ENCODE measurements at places on chromosomes 2 and 18.

- DNase-seq = no peak
- H3K27me3 ChIP-seq = no peaks in the 10 kb centered on the region
- no peak overlapping the region for H3K27ac ChIP-seq
- H3K4me1 ChIP-seq = peaks cover 31% of the 10 kb centered on the region
Measured at GRCh38 chr2:200320344-200320743, 13.9 kb downstream of the SPATS2L start.

GRCh38 chr2:78592491-78592890, 433.0 kb upstream of the REG3G start:
- H3K27me3 ChIP-seq = no peaks in the 10 kb centered on the region
- no peaks in the 10 kb centered on the region for H3K36me3 ChIP-seq
- no peaks in the 10 kb centered on the region for H3K4me1 ChIP-seq
- H3K27ac ChIP-seq = no peak overlapping the region

DNA sequence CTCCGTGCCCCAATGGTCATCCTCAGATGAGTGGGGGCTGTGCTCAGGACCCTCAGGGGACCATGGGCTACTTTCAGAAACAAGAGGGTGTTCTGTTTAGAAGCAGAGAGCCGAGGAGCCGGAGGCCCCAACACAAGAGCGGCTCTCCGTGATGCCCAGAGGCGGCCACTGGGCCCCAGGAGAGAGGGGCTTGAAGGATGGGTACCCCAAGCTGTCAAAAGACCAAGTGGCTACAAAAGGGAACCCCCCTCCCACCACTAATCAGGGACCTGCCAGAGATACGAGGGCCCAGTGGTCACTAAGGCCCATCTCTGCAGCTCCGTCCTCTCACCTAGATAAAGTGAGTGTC, 93.6 kb downstream of the HDAC4 start:
- H3K27me3 ChIP-seq = peaks cover 14% of the 10 kb centered on the region
- no peak overlapping the region for H3K4me3 ChIP-seq
- no peak for DNase-seq
- H3K27ac ChIP-seq = no peak overlapping the region
- peaks cover 38% of the 10 kb centered on the region for H3K4me1 ChIP-seq

GRCh38 chr2:41321351-41321750, 726.5 kb upstream of the PKDCC start:
- H3K36me3 ChIP-seq = no peaks in the 10 kb centered on the region
- no peaks in the 10 kb centered on the region for H3K27me3 ChIP-seq
- no peak for DNase-seq

GRCh38 chr2:60998628-60999545, 18.6 kb upstream of the PEX13 start:
- H3K36me3 ChIP-seq = peaks cover 2% of the 10 kb centered on the region
- H3K4me1 ChIP-seq = no peaks in the 10 kb centered on the region
- no peak overlapping the region for H3K27ac ChIP-seq
- no peaks in the 10 kb centered on the region for H3K27me3 ChIP-seq
- no peak overlapping the region for H3K4me3 ChIP-seq

- H3K4me3 ChIP-seq = no peak overlapping the region
- no peak overlapping the region for H3K27ac ChIP-seq
- peaks cover 5% of the 10 kb centered on the region for H3K4me1 ChIP-seq
Measured at GRCh38 chr2:62568983-62569837, 63.2 kb upstream of the TMEM17 start.

DNA sequence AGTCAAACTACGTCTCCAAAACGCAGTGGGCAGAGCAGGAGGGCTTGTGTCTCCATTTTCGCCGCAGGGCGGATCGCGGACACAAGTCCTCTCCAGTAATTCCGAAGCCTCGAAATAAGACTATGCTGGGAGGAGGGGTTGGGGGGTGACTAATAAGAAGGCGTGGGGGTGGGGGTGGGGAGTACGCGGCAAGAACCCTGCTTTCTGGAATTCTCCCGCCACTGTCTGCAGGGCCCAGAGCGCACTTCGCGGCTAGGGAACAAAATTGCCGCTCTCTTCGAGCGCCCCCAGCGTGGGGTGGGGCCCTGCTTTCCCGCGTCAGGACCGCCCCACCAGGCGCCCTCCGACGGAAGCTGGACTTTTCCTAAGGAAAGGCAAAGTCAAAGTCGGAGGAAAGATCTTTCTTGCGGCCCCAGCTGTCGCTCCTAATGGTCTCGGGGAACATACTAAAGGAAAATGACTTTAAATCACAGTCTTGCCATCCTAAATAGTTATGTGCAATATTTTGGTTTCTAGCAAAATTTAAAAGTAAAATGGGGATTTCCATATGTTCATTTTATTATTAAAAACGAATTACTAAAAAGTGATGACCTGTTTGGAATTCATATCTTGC, 11.9 kb downstream of the NR4A2 start:
- peaks cover 35% of the 10 kb centered on the region for H3K4me1 ChIP-seq
- peak; percentile 23 for DNase-seq
- peaks cover 74% of the 10 kb centered on the region for H3K27me3 ChIP-seq
- H3K36me3 ChIP-seq = peaks cover 4% of the 10 kb centered on the region
- H3K27ac ChIP-seq = no peak overlapping the region

GRCh38 chr2:38440655-38441054, 63.6 kb upstream of the ATL2 start:
- no peak overlapping the region for H3K4me3 ChIP-seq
- H3K4me1 ChIP-seq = peaks cover 19% of the 10 kb centered on the region
- DNase-seq = no peak
- H3K36me3 ChIP-seq = no peaks in the 10 kb centered on the region

DNA sequence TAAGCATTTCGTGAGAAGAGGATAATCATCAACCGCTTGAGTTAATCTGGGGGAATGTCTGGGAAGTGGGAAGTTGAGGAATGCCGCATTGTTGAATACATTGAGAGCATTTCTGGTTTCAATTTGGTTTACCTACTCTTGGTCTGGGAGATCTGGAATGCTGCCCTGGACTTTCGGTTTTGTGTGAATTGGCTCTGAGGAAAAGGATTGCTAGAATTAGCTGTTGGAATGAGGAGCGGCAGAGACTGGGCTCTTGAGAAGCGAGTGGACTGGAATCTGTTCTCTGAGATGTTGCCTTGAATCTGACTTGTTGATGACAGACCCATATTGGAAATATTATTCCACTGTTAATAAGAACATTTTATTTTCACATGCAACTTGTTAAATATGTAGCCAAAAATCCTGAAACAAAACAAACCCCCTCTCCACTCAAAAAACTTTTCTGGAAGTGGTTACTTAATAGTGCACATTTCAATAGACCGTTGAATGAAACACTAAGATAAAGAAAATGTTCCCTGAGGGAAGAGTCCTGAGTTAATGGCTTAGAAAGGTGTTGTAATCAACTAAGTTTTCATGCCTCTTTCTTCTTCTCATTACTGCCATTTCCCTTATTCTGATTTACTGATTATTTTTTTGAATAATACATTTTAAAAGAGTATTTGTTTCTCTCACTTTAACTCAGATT, 50.8 kb downstream of the PTPRM start:
- no peaks in the 10 kb centered on the region for H3K4me1 ChIP-seq
- no peak overlapping the region for H3K4me3 ChIP-seq
- H3K27me3 ChIP-seq = no peaks in the 10 kb centered on the region
- no peaks in the 10 kb centered on the region for H3K36me3 ChIP-seq

DNA sequence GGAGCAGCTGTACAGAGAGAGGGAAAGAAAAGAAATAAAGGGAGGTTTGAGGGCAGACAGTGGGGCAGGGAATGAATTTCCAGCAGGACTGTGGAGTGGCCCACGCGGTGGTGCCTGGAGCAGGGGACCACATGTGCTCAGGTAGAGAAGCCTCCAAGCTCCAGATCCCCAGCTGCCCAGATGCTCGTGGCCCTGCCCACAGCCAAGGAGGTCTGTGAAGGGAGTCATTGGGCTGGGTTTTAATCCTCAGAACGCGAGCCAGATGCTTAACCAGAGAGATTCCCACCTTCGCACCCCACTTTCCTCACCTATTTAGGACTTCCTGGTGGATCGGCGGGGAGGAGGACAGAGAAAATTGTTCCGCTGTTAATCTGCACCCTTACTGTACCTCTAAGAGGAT, 369.4 kb downstream of the PARD3B start:
- DNase-seq = no peak
- no peaks in the 10 kb centered on the region for H3K4me1 ChIP-seq
- no peak overlapping the region for H3K4me3 ChIP-seq
- no peak overlapping the region for H3K27ac ChIP-seq

DNA sequence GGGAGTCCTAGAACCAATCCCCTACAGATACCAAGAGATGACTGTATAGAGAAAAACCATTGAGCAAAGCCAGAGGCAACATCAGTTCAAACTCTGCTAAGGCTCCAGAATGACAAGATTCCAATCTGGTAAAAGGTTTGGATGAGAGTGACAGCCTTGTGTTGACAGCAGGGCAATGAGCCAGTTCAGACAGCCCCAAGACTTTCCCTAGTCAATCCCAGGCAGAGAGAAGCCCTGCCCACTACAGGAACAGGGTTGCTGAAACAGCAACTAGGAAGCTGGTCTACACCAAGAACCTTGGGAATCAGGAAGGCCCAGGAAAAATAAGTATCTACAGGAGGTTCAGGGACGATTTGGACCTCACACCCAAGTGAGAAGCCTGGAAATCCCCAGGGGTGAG, 3.3 kb downstream of the PSTPIP2 start:
- peak overlapping the region; percentile 51 for H3K4me3 ChIP-seq
- H3K27ac ChIP-seq = peak overlapping the region; percentile 26
- peaks cover 46% of the 10 kb centered on the region for H3K4me1 ChIP-seq
- no peak for DNase-seq

DNA sequence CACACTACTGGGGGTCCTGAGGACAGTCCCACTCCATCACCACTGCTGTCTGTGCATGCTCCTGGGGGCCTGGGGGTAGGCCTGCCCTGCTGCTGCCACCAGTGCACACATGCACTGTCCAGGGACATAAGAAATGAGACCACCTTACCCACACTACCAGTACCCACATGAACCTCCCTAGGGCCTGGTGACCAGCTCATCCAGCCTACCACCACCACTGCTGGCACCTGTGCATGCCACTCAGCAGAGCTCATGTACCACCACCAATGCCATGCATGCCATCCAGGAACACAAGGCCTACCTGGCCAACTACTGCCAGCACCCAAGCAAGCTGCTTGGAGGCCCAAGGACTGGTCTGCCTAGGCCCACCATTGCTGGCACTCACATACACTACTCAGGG, 112.8 kb downstream of the BARD1 start:
- H3K27ac ChIP-seq = no peak overlapping the region
- no peak overlapping the region for H3K4me3 ChIP-seq
- no peaks in the 10 kb centered on the region for H3K27me3 ChIP-seq
- no peak for DNase-seq
- H3K36me3 ChIP-seq = peaks cover 1% of the 10 kb centered on the region
- no peaks in the 10 kb centered on the region for H3K4me1 ChIP-seq

GRCh38 chr18:3663870-3664512, 214.0 kb downstream of the TGIF1 start:
- H3K36me3 ChIP-seq = peaks cover 10% of the 10 kb centered on the region
- DNase-seq = no peak
- H3K27ac ChIP-seq = no peak overlapping the region
- H3K4me3 ChIP-seq = no peak overlapping the region

DNA sequence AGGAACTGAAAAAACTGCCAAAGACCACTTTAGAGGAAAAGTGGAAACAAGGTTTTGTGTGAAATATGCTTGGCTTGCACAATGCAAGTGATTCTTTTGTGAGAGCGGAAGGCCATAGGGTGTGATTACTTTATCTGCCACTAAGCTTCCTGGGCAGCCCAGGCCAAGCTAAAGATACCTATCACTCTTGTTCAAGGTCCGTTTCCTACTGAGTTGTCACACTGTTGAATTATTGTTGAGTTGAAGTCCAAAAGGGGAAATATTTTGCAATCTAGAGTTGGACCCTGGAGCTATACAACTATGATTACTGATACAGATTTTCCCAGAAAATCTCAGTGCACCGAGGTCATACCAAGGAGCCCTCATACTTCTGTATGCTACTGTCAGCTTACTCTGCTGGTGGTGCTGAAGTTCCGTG, 72.7 kb upstream of the CTAGE1 start:
- DNase-seq = no peak
- no peak overlapping the region for H3K27ac ChIP-seq
- no peaks in the 10 kb centered on the region for H3K36me3 ChIP-seq
- H3K4me1 ChIP-seq = no peaks in the 10 kb centered on the region
- H3K27me3 ChIP-seq = no peaks in the 10 kb centered on the region

- H3K36me3 ChIP-seq = peaks cover 8% of the 10 kb centered on the region
- no peak for DNase-seq
- H3K4me3 ChIP-seq = peak overlapping the region; percentile 75
- H3K27ac ChIP-seq = peak overlapping the region; percentile 72
- H3K4me1 ChIP-seq = peaks cover 100% of the 10 kb centered on the region
- H3K27me3 ChIP-seq = no peaks in the 10 kb centered on the region
Measured at GRCh38 chr2:54601339-54601738, 122.1 kb upstream of the EML6 start.

DNA sequence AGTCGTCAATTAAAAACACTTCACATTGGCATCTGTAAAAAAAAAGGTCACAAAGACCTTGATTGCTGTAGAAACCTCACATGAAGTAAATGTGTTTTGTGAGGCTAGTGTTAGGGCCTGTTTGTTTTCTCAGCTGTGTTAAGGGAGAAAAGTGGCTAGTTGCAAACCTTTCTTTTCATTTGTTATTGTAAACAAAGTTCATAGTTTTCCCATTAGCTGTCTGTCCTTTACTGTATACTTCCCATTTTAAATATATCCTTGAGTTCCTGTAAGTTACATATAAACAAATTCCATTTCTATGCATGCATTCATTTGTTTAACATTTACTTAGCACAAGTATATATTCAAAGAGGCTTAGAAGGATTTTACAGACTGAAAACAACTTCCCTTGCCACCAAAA, 1250.2 kb downstream of the LRP1B start:
- H3K27me3 ChIP-seq = no peaks in the 10 kb centered on the region
- H3K27ac ChIP-seq = no peak overlapping the region
- no peaks in the 10 kb centered on the region for H3K4me1 ChIP-seq
- DNase-seq = no peak

- H3K27me3 ChIP-seq = peaks cover 24% of the 10 kb centered on the region
- no peak overlapping the region for H3K27ac ChIP-seq
- no peaks in the 10 kb centered on the region for H3K36me3 ChIP-seq
- no peaks in the 10 kb centered on the region for H3K4me1 ChIP-seq
- no peak for DNase-seq
Measured at GRCh38 chr2:47964722-47965434, 58.6 kb upstream of the FBXO11 start.

DNA sequence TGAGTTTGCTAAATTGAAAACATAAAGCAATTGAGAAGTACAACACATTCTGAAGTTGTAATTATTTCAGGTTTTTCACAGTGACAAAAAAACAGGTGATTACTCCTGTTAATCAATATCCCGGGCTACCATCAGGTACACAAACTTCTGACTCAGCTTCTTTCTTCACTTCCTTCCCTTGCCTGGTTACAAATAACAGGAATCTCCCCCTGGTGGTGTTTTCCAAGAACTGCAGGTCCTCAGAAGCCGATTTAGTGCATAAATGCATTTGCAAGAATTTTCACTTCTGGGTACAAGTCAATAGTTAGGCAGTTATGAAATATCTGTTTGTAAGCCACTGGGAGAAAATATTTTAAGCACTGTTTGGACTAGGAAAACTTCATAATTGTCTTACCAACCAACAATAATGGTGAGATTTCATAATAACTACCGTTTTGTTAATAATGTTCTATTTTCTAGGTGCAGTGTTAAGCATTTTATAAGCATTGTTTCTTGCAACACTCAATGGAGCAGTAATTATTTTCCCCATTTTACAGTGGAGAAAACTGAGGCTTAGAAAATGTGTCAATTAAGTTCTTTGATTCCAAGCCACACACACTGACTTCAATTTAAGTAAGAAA, 12.4 kb upstream of the GMCL1 start:
- peak; percentile 75 for DNase-seq
- H3K27me3 ChIP-seq = no peaks in the 10 kb centered on the region
- H3K4me1 ChIP-seq = peaks cover 10% of the 10 kb centered on the region
- no peaks in the 10 kb centered on the region for H3K36me3 ChIP-seq
- H3K27ac ChIP-seq = no peak overlapping the region

GRCh38 chr2:201406077-201406662, 45.1 kb downstream of the TRAK2 start:
- H3K4me1 ChIP-seq = peaks cover 46% of the 10 kb centered on the region
- H3K4me3 ChIP-seq = peak overlapping the region; percentile 60

All from activated T-cell treated with anti-CD3 and anti-CD28 coated beads, Interleukin-2, amount 50 U/mL, for 72 hours (primary cell).